AG09309 (cell line): ENCODE measurements at places on chromosomes 5 and 9.
A peak's percentile ranks its signal among the peaks of the same experiment; 100 is the strongest.

DNA sequence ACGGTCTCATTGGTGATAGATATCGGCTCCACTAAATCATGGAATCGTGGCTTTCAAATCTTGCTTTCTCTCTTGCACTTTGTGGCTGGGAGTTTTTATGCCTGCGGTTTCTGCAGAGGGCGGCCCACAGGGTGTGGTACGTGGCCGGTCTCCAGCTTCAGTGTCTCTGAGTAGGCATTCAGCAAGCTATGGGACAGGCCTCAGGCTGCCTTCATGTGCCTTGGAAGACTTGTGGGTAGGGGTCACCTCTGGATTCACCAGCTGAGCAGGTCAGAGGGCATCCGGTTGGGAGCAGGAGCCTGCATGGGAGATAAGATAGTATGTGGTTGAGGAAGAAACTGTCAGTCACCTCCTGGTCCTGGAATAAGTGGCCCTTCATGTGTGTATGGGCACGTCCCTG, 47.7 kb downstream of the AMBP start:
- DNase-seq = no peak

DNA sequence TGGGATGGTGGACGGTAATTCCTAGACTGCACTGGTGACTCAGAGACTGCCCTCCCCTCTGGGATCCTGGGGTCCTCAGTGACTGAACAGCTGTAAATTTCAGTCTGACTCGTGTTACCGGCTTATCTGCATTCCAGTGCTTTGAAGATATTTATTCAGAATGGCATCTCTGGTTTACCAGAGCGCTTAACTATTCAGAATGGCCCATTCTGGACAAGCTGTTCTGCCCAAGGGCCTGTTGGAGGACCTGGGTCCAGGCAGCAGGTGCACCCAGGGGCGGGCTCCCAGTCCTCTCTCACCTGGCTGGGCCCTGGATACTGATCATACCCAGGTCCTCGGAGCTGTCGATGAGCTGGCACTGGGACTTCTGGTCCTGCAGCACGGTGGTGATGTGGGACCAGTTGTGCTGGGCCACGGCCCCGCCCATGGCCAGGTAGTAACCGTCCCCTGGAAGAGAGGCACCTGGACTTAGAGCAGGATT, 48.0 kb downstream of the SARDH start:
- no peak for DNase-seq

DNA sequence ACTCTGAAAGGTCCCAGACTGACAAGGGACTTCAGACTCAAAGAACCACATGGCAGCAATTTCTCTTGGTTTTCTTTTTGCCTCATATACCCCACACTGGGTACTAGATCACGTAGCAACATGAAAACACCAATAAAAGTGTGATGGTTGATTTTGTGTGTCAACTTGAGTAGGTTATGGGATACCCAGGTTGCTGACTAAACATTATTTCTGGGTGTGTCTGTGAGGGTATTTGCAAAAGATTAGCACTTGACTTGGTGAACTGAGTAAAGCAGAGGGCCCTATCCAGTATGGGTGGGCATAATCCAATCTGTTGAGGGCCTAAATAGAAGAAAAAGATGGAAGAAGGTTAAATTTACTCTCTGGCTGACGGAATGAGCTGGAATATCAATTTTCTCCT, 53.8 kb upstream of the ZNF618 start:
- no peak for DNase-seq

GRCh38 chr5:102107865-102108264, 188.2 kb downstream of the SLCO4C1 start:
- DNase-seq = no peak

- DNase-seq = no peak
Measured at GRCh38 chr9:127856094-127856728, 1.8 kb upstream of the ENG start.

- no peak for DNase-seq
Measured at GRCh38 chr5:31855134-31856040, 216.5 kb downstream of the PDZD2 start.

- DNase-seq = no peak
Measured at GRCh38 chr9:28651050-28651722, 1077.9 kb upstream of the C9orf72 start.

DNA sequence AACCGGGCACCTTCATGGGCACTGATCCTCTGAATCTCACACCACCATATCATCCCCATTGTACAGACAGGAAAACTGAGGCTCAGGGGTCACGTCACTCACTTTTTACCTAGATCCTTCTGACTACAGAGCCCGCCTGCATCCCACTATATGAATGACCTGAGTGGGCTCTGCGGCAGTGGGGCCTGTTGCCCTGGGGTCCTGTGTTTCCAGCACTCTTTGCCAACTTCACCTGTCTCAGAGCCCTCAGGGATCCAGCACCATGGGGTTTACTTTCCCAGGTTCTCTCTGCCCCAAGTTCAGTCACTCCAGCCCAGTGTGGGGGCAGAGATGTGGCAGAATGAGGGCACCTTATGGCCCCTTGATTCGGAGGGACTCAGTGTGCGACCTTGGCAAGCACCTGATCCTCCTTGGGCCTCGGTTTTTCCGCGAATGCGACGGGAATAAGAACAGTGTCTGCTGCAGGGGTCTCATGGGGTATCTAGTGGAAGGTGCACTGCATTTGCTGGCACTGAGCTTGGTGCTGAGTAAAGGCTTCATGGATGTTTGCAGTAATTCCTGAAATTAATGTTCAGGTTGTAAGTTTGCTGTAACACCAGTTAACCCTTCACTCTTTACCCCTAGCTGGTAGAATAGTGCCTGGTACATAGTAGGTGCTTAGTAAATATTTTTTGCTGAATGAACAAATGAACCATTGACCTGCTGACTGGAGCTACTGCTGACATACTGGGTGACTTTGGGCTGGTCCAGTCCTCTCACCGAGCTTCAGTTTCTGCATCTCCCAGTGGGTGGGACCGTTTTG, 47.1 kb upstream of the BOD1 start:
- DNase-seq = no peak

DNA sequence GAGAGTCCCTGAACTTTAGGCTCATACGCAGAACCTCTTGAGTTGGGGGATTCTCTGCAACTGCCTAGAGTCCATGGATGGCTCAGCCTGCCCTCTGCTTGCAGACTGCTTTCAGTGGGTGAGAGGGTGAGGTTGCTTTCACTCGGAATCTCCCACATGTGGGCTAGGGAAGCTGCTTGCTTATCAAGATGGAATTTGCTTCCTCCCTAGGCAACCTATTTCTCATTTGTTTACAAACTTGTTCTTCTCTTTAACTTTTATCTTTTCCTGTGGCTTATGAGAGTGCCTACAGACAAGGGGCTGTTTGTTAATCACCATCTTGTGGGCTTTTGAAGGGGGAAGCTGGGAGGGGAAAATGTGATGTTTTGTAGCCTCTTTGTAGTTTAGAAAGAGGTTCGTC, 10.0 kb downstream of the TLE4 start:
- peak; percentile 74 for DNase-seq

DNA sequence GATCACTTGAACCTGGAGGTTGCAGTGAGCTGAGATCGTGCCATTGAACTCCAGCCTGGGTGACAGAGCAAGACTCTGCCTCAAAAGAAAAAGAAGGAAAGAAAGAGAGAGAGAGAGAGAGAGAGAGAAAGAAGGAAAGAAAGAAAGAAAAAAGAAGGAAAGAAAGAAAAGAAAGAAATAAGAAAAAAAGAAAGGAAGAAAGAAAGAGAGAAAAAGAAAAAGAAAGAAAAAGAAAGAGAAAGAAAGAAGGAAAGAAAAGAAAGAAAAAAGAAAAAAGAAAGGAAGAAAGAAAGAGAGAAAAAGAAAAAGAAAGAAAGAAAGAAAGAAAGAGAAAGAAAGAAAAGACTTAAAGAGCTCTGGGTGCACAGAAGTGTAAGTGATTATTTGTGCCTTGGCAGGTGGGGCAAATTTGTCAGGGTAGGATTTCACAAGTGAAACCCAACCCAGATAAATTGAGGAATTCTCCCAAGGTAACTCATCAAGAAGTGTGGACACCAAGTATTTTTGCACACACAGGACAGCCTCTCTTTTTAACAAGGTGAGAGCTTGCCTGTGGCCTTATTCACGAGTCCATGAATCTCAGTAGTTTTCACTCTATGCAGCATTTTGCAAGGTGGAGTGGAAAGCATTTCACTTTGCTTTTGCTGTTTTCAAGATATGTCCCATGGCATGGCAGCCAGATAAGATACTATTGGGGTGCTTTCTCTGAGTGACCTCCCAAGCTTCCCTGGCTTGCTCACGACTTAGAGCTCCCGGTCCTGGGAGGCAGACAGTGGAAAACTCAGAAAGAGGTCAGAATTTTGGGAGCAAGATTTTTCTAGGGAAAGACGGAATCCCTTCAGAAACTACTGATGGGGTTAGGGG, 57.8 kb downstream of the C9orf153 start:
- DNase-seq = no peak

- no peak for DNase-seq
Measured at GRCh38 chr5:89105836-89106235, 222.9 kb upstream of the MEF2C start.

DNA sequence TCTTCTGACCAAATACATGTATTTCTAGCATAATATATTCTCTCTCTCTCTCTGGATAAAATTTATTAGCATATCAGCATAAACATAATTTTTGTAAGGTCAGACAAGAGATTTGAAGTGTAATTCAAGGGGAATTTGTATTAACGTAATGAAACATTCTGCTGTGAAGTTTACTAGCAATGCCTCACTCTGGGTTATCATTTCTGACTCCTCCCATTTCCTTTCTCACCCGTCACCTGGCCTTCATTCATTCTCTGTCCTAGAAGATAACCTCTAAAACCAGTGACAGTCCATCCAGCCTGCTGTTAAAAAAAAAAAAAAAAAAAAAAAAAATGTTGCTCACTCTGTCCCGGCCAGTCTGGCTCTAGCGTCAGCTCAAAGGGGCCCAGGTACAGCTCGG, 27.1 kb downstream of the GRAMD2B start:
- DNase-seq = no peak

DNA sequence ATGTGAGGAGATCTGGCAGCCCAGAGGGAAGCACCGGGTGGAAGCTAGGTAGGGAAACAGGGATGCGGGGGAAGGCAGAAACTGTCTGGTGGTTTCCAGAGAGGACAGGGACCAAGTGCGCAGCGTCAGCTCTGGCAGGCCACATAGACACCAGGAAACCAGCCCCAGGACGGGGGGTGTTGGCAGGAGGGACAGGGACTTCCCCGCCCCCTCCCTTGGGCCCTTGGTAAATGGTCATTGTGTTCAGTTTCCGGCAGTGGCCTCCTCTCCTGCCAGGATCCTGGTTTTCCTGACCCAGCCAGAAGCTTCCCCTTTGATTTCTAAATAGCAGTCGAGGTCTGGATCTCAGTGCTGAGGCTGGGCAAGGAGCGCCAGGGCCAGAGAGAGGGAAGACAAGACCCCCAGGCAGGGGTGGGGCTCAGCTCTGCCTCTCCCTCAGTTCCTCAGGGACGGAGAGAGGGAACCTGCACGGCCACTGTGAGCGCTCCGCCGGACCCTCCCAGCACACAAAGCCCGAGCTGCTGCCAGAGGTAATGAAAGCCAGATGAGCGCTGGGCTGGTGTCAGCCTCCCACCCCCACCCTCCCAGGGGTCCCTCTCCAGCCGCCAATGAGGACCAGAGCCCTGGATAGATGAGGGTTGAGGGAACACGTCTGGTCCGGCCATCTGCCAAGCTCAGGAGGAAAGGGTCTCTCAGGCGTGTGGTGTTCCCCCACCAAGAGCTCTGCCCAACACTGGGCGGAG, 1.8 kb downstream of the RALGDS start:
- DNase-seq = no peak

DNA sequence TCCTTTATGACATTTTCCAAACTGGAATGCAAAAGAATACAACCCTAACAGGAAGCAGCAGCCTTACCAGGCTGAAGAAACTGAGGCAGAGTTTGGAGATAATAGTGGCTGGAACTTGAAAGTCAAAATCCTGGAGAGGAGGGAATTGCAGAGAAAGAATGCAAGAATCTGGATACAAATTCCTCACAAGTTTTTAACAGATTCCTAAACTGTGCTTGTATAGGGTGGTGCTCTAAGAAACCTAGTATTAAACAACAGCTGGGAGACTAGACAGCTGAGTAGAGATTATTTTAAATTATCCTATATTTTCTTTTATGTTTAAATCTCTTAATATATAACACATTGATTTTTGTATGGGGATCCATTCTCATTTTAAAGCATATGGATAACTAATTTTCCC, 30.7 kb downstream of the INVS start:
- no peak for DNase-seq

DNA sequence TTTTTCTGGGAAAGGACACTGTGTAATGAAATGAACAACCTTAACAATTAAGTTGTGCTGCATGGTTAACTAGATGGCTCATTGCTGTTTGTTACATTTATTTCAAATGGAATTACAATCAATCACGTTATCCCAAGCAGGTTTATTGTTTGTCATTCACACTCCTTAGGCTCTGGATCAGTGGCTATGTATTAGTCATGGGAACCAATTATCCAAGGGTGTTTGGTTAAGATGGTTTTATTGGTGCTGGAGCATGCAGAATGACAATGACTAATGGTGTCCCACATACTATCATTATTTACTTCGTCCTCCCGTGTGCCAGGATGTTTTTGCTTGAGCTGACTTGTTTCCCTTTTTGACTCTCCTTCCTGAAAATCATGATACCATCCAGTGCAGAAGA, 10.6 kb upstream of the TRPC7 start:
- DNase-seq = no peak

DNA sequence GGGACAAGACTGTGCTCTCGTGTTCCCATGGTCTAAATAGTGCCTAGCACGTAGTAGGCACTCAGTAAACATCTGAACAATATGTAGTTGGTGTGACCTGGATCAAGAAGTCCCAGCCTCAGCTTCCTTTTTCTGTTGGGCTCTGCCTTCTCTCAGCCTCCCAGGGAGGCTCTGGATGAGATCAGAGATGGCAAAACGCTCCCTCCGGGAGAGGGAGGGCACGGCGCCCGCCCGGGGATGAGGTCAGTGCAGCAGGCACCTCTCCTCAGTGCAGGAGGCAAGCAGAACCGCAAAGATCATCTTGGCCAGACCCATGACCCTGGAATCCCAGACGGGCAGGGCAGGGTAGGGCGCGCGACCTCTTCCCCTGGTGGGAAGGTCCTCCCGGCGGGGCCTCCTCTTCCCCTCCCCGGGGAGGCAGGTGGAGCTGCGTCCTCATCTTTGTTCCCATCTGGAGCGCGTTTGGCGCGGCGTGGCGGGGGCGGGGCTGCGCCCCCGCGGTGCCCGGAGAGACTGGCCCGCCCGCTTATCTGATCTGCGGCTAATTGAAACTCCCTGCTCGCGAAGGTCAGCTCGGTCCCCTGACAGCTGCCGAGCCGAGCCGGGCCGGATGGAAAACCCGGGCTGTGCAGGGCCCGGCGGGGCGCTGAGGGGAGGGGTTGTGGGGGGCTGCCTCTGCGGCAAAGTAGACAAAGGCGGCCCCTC, 60.9 kb downstream of the CXXC5 start:
- DNase-seq = no peak

DNA sequence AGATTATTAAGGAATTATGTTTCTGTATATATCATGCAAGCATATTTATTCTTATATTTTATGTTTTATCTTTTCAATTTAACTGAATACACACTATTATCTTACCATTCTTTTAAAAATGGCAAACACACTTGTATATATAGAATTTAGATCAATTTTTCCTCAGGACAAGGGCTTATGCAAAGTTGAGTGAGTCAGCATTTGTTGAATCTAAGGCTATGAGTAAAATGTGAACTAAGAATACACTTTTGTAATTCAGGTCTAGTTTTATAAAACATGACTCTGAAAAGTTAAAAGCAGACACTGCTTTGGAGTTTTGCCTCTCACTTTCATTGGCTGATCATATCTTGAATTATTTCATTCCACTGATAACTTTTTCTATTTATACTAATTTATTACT, 127.8 kb downstream of the FOCAD start:
- DNase-seq = no peak
